ENCODE measurements at places on chromosomes 7 and 10.

- no peak for DNase-seq
Observed at GRCh38 chr10:119908166-119908565, 15.6 kb downstream of the SEC23IP start.

DNA sequence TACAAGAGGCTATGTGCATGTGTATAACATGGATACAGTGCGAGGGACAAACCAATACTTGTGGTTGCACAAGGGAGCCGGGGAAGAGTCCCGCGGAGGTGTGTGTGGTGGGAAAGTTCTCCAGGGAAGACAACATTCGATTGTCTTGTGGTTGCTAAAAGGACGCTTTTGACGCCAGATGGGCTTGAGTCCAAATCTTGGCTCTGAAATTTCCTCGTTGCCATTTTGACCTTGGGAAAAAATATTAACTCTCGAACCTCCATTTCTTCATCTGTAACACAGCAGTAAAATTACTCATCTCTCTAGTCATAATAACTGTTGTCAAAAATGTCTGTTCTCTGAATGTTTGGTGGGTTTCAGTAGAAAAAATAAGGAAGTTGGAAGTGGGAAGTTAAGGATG lies 16.5 kb downstream of the PLXDC2 start:
- peak; percentile 19 for DNase-seq

- no peak for DNase-seq
Observed at GRCh38 chr7:148624735-148625134, 34.2 kb downstream of the C7orf33 start.

GRCh38 chr10:123269675-123270074 lies 115.5 kb downstream of the BUB3 start:
- DNase-seq = no peak

- DNase-seq = no peak
Observed at GRCh38 chr10:114384181-114384580, 20.1 kb downstream of the AFAP1L2 start.

DNA sequence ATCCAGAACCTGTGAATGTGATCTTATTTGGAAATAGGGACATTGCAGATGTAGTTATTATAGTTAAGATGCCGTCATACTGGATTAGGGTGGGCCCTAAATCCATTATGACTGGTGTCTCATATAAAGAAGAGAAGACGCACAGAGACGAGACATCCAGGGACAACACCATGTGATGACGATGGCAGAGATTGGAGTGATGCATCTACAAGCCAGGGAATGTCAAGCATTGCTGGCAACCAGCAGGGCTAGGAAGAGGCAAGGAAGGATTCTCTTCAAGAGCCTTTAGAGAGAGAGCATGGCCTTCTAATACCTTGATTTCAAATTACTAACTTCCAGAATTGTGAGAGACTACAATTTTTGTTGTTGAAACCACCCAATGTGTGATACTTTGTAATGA lies 345.8 kb downstream of the PTEN start:
- DNase-seq = no peak

GRCh38 chr10:52637592-52637991 lies 135.0 kb downstream of the MBL2 start:
- peak; percentile 66 for DNase-seq

- DNase-seq = no peak
Observed at GRCh38 chr10:99781734-99782429, 558 bp upstream of the ABCC2 start.

Data from stomach (tissue), 19 donors.